NCI-H2081 treated with DMSO at 0.1 percent for 48 hours (cell line): ENCODE measurements at places on chromosomes 4 and X.
A peak's percentile ranks its signal among the peaks of the same experiment; 100 is the strongest.

DNA sequence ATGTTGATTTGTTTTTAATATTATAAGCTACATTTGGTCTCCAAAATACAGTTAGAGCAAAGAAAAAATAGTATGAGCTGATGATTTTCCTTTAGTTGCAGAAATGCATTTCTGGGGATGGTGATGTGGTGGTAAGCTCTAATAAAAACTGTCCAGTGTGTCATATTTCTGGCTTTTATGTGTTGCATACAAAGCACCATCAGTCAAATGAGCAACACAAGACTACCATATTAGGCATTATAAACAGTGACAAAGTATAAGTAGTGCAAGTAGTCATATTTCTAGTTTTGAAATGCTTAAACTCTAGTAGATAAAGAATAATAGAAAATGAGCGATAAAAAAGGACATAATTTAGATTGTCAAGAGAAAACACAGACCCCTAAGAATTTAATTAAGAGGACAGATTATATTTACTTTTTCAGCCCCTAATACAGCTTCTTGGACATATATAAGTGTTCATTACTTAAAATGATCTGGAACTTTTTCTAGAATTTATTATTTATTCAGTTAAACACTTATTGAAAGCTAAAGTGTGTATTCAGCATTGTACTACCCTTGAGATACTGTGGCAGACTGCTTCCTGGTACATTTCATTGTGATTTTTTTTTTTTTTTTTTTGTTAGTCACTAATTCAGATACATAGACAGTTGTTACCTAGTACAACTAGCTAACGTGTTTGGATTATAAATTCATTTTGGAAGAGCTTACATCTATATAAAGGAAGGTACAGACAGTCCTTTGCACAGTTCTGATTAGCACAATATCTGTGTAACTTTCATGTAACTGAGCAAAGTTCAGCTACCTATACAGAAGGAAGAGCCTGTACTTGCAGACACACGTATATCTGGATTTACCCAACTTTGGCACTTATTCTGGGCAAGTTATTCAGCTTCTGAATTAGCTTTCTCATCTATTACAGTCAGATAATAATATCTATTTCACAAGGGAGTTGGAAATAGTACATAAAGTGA is 22.3 kb downstream of the RAP1GDS1 start:
- DNase-seq, result no peak

GRCh38 chrX:46579250-46579649 is 5.7 kb downstream of the CHST7 start:
- no peak for DNase-seq

- no peak for DNase-seq
Observed at GRCh38 chr4:42512226-42512625, 114.9 kb downstream of the SHISA3 start.

DNA sequence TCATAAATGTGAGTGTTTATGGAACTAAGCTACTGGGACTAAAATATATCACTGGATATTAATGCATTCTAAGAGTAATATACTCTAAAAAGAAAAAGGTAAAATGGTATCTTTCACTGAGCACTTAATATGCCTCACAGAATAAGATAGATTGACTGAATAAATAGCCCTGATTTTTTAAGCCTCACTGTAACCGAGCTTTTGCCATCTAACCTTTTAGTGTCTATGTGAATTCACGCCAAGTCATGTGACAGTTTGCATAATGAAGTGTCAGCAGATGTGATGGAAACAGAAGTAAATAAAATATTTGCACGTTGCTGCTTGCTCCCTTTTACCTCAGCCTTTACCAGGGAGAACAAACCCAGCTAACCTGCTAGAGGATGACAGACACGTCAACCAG is 119.7 kb upstream of the NWD2 start:
- no peak for DNase-seq

- no peak for DNase-seq
Observed at GRCh38 chrX:149521438-149521837, 16.3 kb upstream of the IDS start.

DNA sequence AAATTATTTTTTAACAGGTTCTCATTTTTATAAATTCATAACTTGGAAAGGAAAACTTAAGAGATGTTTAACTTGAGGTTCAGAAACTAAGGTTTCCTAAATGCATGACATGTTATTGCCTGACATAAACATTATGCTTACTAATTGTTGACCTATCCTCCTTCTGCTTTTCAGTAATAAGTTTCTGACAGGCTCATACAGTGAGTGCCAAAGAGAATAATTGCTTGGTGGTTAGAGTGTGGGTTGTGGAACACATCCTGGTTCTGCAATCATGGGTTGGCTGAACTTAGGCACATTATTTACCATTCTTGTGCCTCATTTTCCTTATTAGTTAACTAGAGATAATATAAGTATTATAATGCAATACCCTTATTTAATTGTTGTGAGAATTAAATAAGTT is 56.5 kb downstream of the BMPR1B start:
- DNase-seq, result no peak

- no peak for DNase-seq
Observed at GRCh38 chr4:8919651-8920288, 48.1 kb upstream of the HMX1 start.

- DNase-seq, result no peak
Observed at GRCh38 chr4:189185810-189186432, 754.8 kb upstream of the FRG1 start.

DNA sequence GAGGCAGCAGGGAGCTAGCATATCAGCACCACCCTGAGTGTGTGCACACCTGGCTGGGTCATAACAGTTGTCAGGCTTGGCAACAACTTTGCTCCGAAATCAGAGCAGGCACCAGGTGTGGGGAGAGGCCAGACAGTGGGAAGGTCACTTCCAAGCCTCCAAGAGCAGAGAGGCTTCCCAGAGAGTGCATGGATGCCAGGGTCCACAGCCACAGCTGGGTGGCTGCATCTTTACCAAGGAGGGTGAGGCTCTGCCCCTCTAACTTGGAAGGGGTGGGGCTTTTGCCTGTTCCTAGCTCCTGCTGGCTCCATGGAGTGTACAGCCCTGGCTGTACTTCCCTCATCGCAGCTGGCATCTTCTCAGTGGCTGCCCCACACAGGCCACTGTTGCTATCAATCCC is 322.4 kb downstream of the CCSER1 start:
- no peak for DNase-seq

DNA sequence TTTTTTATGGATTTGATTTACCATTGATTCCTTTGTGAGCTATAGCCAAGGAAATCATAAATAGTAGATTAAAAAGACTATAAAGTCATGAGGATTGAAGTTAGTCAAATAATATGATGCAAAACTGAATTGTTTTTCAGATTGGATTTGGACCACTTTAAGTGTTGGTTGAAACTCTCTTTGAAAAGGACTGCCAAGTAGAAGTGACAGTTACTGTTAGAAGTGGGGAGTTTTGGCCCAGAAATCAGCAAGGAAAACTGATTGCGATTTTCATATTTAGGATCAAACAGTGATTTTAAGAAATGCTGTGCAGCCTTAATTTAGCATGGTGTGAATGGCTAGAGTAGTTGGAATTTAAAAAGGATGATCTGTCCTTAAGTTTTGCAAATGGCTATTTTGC is 4.9 kb downstream of the ADGRL3 start:
- no peak for DNase-seq

DNA sequence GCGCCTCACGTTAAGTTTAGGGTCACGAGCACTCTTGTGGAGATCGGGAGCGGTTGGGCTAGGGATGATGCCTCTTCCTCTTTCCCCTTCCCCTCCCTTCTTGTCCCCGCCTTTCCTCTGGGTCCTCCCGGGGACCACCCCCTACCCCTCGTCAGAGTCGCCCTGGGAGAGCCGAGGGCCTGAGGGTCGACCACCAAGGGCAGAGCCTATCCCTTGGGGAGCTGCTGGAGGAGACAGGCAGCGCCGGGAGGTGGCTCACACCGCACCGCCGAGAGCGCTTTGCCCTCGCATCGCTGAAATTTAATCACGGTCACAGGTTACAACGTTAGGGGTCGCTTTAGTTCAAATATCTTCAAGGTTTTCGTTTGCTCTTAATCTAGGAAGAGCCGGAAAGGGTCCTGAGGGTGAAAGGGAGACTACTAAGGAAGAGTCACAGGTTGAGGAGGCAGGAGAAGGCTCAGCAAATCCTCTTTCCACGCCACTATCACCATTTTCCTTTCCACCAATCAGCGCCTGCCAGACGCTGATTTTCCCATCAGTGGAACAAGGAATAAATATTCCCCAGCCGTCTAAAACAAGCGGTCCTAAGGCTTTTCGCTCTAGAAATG is 528 bp upstream of the SNCA start:
- DNase-seq, result no peak

GRCh38 chr4:683982-684622 is 4.8 kb downstream of the SLC49A3 start:
- DNase-seq, result no peak

GRCh38 chr4:52099860-52100461 is 48.9 kb downstream of the SPATA18 start:
- no peak for DNase-seq

DNA sequence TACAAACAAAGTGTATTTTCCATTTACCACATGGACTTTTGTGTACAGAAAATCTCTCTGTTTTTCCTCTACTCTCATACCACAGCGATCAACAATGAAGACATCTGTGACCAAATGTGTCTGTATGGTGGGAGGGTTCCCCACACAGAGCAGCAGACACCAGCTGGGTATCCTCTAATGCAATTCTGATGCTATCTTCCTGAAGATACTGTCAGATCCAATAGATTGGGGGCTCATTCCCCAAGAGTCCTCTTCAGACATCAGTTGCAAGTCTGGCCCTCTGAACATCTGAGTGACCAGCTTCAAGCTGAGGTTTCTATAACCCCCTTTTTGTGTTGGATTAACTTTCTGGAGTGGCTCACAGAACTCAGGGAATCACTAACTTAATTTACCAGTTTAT is 659.4 kb downstream of the CCSER1 start:
- DNase-seq, result no peak

DNA sequence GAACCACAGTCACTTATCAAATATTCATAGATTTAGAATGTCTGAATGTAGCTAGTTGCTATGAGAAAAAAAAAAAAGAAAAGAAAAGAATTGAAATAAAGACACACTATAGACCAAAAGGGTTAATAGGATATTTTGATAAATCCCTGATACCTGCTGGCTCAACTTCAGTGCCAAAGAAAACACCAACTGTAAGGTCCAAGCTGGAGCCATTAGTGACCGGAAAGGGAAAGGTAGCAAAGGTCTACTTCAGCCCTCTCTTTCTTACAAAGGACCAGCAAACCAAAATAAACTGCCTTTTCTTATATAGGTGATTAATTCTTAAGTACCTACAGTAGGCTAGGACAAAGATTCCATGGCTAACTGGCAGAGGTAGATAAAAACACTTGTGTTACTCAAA is 9.7 kb downstream of the CBR4 start:
- no peak for DNase-seq

GRCh38 chr4:88522702-88523324 is 763 bp downstream of the PYURF start:
- no peak for DNase-seq

DNA sequence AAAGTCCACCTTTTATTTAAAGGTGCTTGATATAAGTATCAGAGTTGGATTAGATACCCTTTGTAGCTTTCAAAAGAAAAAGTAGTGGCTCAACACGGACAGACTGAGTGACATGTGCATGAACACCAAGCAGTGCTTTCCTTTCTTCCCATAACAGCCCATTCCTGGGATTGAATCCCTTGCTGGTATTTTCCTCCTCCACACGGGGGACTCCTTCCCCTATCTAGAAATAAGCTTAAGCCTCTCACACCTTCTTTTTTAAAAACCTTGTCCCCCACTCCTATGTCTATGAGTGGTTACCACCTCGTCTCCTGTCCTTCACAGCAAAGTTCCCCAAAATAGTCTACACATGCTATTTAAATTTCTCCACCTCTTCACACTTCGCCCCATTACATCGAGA is 5.1 kb downstream of the AP1S2 start:
- no peak for DNase-seq

DNA sequence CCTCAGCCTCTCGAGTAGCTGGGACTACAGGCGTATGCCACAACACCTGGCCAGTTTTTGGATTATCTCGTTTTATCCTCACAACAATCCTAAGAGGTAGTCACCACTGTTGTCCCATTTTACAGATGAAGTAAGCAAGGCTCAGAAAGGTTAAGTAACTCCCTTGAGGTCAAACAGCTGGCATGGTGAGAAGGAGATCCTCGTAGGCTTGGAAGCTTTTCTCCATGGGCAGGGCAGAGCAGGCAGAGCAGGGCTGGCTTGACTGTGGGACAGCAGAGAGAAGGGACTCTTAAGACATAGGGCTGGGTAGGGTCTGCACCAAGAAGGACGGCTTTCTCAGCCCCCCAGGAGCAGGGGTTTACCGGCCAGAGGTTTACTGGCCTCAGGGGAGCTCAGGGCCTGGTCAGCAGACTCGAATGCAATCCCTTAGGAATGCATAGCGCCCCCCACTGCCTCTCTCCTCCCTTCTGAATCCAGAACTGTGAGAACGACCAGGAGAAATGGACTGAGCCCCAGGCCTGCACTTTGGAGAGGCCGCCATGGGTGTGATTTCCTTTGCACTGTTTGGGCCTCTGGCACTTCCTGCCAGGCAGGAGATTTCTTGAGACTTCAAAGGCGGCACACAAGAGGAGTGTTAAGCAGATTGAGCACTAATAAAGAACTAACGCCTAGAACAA is 14.0 kb upstream of the CDKN2AIP start:
- DNase-seq, result no peak

- DNase-seq, result peak; percentile 12
Observed at GRCh38 chr4:80243274-80244018, 23.0 kb upstream of the FGF5 start.

- DNase-seq, result no peak
Observed at GRCh38 chr4:84837751-84838150, 128.7 kb downstream of the WDFY3 start.

- peak; percentile 40 for DNase-seq
Observed at GRCh38 chrX:39477762-39478120, 620.0 kb downstream of the BCOR start.

GRCh38 chr4:87805971-87806370 is 6.6 kb downstream of the IBSP start:
- no peak for DNase-seq

- no peak for DNase-seq
Observed at GRCh38 chr4:48275247-48275646, 5.6 kb upstream of the TEC start.

- DNase-seq, result no peak
Observed at GRCh38 chrX:68666580-68666979, 19.1 kb downstream of the STARD8 start.

GRCh38 chr4:78553529-78554060 is 2.0 kb downstream of the ANXA3 start:
- DNase-seq, result no peak

DNA sequence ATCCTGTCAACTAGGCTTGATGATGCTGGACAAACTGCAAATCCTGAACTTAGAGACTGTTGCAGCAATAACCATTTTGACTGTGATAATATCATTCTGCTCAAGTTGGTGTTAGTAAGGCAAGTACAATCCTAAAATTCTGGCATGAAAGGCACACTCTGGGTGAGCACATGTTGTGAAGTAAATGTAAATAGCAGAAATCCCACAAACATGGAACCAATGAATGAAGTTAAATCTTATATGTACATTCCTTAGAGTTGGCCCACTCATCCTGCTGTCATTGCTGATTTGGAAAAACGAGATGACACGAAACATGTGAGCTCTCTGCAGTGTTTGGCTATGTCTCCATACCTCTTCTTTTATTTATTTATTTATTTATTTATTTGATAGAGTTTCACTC is 21.0 kb downstream of the RBM47 start:
- DNase-seq, result no peak
